ENCODE measurements at places on chromosomes 7 and 10.
A peak's percentile ranks its signal among the peaks of the same experiment; 100 is the strongest.

- no peak for DNase-seq
Measured at GRCh38 chr10:132977076-132977475, 34.7 kb upstream of the CFAP46 start.

DNA sequence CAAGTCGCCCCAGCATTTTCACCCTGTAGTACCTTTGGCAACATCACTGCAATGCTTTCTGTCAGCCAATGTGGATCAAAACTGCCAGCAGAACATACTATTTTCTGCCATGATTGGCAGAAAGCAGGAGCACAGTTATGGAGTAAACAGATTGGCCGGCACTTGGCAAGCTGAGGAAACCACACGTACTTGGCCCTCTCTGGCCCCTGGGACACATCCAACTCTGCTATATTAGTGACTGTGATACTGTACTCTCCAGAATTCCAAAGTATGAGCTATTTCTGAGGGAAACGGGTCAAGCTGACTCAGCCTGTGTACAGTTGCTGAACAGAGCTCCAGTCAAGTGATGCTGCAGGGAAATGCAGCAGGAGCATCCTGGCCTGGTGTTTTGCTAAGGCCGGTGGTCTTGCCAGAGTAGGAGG is 39.8 kb upstream of the LANCL2 start:
- DNase-seq: peak; percentile 25

DNA sequence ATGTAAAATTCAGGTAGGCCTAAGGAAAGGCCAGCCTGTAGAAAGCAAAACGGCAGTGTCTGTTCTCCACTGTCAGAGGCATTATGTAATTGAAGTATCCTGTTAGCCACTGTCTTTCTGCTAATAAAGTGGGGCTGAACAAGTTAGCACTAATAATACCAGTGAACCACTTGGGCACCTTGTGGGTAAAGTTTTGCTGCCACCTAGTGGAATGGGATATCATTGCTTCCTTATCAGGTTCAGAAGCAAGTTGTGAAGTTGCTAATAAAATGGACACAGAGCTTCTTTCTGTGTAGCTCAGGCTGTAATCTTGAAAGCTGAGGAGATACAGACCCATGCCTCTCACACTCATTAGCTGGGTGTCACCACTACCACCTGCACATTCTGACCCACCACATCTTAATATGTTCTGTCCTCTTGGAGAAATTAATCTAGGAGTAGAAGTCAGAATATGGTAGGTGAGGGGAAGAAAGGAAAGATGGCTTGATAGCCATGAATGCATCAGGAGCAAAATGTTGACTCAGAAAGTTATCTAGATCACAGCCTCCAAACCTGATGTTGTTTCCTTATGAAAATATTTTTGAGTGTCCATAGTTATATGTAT is 175.1 kb downstream of the SEPTIN7 start:
- DNase-seq: peak; percentile 81

DNA sequence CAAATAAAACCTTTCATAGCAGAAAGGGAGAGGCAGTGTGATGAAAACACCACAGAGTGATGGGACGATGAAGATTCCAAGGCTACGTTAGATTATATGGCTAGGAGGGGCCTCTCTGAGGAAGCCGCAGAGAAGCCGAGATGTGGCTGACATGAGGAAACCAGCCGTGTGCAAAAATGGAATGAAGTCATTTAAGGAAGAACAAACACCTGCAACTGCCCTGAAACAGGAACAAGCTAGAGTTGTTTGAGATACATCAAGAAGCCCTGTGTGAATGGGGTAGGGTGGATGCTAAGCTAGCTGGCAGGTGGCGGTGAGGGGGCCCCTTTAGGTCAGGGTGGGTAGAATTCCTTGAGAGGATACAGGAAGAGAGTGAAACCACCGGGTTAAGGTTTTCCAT is 129.5 kb downstream of the KLF6 start:
- DNase-seq: no peak

DNA sequence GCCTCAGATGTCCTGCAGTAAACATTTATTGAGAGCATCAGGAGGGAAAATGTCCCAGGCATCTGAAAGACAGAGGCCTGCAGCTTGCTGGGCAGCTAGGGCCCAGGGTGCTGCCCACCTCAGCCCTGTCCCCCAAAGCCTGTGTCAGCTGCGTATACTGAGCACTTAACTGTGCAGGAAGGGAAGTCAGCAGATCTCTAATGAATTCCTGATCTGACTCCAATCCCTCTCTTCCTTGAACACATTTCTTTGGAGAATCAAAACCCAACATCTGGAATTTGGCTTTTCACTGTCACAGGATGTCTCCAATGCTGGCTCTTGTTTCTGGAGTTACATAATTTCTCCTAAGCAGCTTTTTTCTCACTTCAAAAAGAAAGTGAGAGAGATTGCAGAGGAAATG is 364.7 kb upstream of the NFE2L3 start:
- DNase-seq: no peak

GRCh38 chr7:73856941-73857340 is 4.0 kb upstream of the TMEM270 start:
- no peak for DNase-seq

- DNase-seq: peak; percentile 36
Measured at GRCh38 chr7:123749537-123749857, 694 bp upstream of the WASL start.

- DNase-seq: no peak
Measured at GRCh38 chr10:1267568-1267967, 211.4 kb downstream of the WDR37 start.

GRCh38 chr7:77626586-77627308 is 69.5 kb upstream of the RSBN1L start:
- DNase-seq: no peak

DNA sequence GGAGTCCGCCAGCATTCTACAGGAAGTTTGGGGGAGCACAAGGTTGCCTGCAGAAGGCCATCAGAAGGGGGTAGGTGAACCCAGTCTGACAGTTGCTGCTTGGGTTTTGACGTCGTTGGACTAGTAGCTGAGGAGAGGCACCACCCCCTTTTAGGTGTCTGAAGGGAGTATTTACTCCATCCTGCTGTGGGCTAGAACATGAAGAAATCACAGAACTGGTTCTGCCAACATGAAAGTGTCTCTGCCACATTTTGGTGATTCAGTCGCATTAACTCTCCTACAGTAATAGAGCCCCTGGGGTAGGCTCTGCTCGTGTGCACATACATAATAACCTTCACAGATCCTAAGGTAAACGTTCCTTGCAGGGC is 834 bp upstream of the TRIL start:
- no peak for DNase-seq

DNA sequence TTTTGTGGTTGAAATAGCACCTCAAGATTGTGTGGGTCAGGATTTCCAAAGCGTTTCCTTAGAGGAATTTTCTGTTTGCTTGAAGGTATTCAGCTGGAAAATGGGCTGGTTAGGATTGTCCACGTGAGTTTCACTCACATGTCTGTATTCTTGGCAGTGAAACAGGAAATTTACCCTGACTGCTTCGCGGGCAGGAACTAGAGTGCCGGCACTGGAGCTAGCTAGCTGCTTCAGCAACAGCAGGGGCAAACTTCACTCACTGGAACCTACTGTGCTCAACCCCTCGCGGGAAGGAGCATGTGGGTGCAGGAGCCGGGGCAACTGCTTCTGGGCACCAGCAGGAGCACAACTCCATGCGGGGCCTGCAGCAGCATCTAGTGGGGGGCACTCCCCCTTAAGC is 38.0 kb upstream of the RTKN2 start:
- DNase-seq: no peak

DNA sequence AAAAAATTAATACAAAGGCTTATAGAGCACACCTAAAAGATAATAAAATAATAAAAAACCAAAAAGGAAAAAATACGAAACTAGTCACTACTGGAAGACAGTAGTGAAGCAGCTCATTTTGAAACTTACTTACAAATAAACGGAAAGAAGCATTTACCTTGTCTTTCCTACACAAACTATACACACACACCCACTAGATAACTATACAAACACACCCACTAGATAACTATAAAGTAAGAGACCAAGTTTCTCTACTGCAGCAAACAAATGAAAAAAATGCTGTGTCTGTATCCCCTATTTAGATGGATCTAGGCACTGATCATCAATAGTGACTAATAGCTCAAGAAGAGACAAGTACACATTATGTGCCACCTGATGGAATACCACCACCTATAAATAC is 49.2 kb downstream of the KIF5B start:
- DNase-seq: no peak

GRCh38 chr10:101767600-101767945 is 8.3 kb downstream of the FGF8 start:
- DNase-seq: no peak

- no peak for DNase-seq
Measured at GRCh38 chr7:2750004-2750407, 62.0 kb downstream of the AMZ1 start.

GRCh38 chr7:33798686-33799325 is 106.5 kb upstream of the BMPER start:
- DNase-seq: no peak

GRCh38 chr7:133746305-133746704 is 380.8 kb upstream of the LRGUK start:
- no peak for DNase-seq

- no peak for DNase-seq
Measured at GRCh38 chr10:24465891-24466818, 257.2 kb downstream of the KIAA1217 start.

GRCh38 chr7:30681815-30682211 is 443 bp downstream of the CRHR2 start:
- no peak for DNase-seq

GRCh38 chr10:43068136-43068395 is 8.8 kb upstream of the RET start:
- no peak for DNase-seq

- no peak for DNase-seq
Measured at GRCh38 chr10:69073736-69074364, 14.1 kb upstream of the SRGN start.

DNA sequence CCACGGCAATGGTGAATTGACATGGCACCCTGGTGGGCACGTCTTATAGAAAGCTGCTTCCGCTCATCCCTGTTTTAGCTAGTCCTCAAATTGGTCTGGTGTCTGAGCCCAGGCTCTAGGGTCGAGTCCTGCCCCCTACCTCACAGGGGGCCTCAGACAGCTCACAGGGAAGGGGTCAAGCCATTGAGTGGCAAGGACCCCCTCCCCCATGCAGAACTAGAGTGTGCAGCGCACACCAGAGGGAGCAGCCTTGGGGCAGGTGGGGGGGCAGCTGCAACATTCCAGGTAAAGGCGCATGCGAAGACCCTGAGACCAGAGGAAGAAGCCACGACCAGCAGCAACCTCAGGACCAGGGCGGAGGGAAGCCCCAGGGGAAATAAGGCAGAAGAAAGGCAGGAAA is 240.4 kb upstream of the PPP2R2D start:
- no peak for DNase-seq

DNA sequence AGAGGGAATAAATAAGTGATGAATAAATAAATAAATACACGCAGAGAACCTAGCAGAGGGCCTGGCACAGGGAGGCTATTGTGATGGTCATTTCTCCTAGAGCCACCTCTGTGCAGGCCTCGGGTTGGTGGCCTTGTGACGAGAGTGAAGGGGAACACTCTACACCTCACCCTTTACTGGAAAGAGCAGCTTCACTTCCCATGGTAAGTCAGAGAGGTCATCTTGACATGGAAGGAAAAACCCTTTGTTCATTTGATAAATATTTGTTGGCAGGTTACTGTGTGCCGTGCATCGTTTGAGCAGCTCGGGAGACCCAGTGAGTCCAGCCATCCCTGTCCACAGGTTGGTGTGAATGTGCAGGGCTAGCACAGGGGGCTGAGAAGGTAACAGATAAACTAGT is 70.2 kb upstream of the PODXL start:
- DNase-seq: no peak

- no peak for DNase-seq
Measured at GRCh38 chr10:29514306-29514705, 120.5 kb downstream of the SVIL start.

DNA sequence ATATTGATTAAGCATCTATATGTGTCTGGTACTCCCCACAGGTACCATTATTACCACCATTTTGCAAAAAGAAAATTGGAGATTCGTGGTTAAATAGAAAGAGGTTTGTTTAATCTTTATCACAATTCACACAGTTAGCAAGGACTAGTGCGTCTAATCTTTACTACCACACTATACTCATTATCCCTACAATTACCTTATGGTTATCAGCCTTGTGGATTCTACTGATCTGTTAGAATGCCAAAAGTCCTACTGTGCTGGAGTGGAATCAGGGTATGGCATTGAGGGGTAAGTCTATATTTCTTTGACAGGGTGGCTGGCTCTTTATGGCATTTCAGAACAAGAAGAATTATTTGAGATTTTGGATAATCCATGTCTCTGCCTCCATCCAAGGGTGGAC is 156.1 kb downstream of the RNLS start:
- no peak for DNase-seq

- peak; percentile 76 for DNase-seq
Measured at GRCh38 chr10:102644646-102645387, 538 bp downstream of the TRIM8 start.

GRCh38 chr7:87110778-87111177 is 41.5 kb upstream of the DMTF1 start:
- no peak for DNase-seq

- no peak for DNase-seq
Measured at GRCh38 chr7:30848121-30848855, 63.4 kb upstream of the AQP1 start.

DNA sequence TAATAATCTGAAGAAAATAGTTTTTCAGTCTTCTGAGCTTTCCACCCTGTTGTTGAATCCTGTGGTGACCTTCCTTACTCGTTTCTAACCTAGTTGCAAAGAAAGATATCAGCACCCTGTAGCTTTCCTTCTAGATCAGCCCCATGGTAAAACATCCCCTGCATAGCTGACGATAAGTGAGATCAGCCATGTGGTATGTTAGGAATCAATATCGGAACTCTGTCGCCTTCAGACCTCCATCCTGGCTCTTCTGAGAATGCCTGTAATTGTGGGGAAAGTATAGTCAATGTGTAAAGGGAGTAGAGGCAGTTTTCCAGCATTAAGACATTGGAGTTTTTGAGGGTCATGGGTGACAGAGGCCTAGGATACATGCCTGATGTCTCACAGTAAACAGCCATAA is 151.8 kb downstream of the LRRC4 start:
- DNase-seq: no peak

DNA sequence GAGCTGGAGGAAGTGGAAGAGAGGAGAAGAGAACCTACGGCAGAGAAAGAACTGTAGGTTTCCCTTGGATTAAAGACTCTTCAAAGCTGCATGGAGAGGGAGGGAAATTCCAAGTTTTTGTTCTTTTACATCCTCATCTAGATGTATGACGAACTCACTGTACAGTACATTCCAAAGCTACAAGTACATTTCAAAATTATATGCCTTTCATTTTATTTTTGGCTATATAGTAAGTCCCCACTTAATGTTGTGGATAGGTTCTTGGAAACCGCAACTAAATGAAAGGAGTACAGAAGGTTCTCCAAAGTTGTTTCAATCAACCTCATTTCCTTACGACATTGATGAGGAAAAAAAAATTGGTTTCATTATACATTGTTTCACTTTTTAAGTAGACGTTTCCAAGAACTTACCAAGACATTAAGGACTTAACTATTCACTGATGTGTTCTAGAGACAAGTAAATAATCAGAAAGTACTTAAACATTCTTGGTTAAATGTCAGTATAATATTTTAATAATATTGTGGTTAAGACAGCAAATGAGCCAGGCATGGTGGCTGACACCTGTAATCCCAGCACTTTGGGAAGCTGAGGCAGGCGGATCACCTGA is 16.1 kb upstream of the JMJD1C start:
- DNase-seq: no peak

GRCh38 chr10:32650246-32650655 is 204.3 kb downstream of the CCDC7 start:
- no peak for DNase-seq

All from tibial nerve (tissue), 4 donors.